ENCODE measurements at places on chromosomes 5 and 9. TPM values are rescaled to one million over a fixed set of nuclear protein-coding genes. Genes with fewer than 3 reads are reported as not detected.

Gene FGD3
- 1.1 TPM for total RNA-seq

Gene SLC22A4
- 9.0 TPM for total RNA-seq

Gene RASGEF1C
- 0.44 TPM for total RNA-seq

Gene HTR1A
- not detected for total RNA-seq

Gene TCF7
- total RNA-seq = 1.7 TPM

Gene RELL2
- total RNA-seq = 1.0 TPM

Gene MLANA
- total RNA-seq = not detected

Gene DRD1
- 0.09 TPM for total RNA-seq

Gene PCDHGB1
- 9.4 TPM for total RNA-seq

Gene FGFR4
- not detected for total RNA-seq

Gene TXN
- 56.2 TPM for total RNA-seq

Gene FOXD4
- total RNA-seq = not detected

Gene SPACA9
- 5.9 TPM for total RNA-seq

Gene SLC46A2
- total RNA-seq = 0.42 TPM

Gene HTR4
- 0.60 TPM for total RNA-seq

Gene EPB41L4B
- total RNA-seq = 4.2 TPM

Gene IFNA17
- total RNA-seq = not detected

Gene POU5F2
- total RNA-seq = 0.30 TPM

Gene PDE6A
- 0.17 TPM for total RNA-seq

Gene DNAJB5
- total RNA-seq = 78.5 TPM

Gene PCDHA11
- total RNA-seq = not detected

Gene FAM78A
- 24.0 TPM for total RNA-seq

Gene ACTBL2
- total RNA-seq = not detected

Gene CNTFR
- total RNA-seq = 3.0 TPM

Gene CATSPER3
- total RNA-seq = 0.82 TPM

Gene NME5
- total RNA-seq = 4.8 TPM

Gene OSMR
- total RNA-seq = 9.4 TPM

Gene CCDC69
- total RNA-seq = 101 TPM

Gene MAML1
- total RNA-seq = 10.7 TPM

Gene LRRC19
- not detected for total RNA-seq

Gene CCDC192
- total RNA-seq = not detected

Gene MEIKIN
- total RNA-seq = not detected

Gene PTGER4
- total RNA-seq = 20.3 TPM

Gene DDX4
- total RNA-seq = not detected

Gene STOML2
- total RNA-seq = 153 TPM

Data from heart right ventricle (tissue), 16 donors.